ENCODE measurements at places on chromosomes 2 and 18.

- DNase-seq = no peak
Observed at GRCh38 chr2:54864727-54865126, 141.3 kb downstream of the EML6 start.

DNA sequence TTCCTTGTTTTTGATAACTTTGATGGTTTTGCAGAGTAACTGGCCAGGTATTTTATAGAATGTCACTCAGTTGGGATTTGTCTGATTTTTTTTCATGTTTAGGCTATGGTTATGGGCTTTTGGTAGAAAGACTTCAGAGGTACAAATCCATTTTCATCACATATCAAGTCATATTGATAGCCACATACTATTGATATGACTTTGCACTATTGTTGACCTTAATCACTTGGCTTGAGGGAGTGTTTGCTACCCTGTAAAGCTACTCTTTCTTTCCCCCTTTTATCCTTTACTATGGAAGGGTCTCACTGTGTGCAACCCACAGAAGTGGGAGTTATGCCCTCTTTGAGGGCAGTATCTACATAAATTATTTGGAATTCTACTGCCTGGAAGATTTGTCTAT is 109.8 kb downstream of the BABAM2 start:
- DNase-seq = no peak

- DNase-seq = no peak
Observed at GRCh38 chr2:137123226-137123625, 357.9 kb downstream of the THSD7B start.

DNA sequence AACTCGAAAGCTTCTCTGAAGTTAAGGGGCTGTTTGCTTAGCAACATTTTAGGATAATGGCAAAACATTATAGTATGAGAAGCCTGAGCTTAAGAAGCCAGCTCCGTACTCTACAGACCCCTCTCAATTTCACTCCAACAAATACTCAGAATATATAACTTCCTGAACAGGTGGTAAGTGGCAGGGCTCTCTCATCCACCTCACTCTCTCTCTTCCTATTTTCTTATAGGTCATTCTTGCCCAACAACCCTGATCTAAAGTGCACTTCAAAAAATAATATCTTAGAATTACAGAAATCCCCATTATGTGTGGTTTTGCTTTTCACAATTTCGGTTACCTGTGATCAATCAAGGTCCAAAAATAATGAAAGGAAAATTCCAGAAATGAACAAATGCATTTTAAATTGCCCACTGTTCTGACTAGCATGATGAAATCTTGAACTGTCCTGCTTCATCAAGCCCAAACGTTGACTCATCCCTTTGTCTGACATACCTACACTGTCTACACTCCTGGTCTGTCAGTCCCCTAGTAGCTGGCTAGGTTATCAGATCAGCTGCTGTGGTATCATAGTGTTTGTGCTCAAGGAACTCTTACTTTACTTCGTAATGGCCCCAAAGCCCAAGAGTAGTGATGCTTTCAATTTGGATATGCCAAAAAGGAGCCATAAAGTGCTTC is 122.8 kb upstream of the COL5A2 start:
- no peak for DNase-seq

GRCh38 chr2:59540864-59541263 is 1012.6 kb downstream of the BCL11A start:
- DNase-seq = no peak

- DNase-seq = no peak
Observed at GRCh38 chr2:238465487-238466242, 38.9 kb downstream of the ASB1 start.

GRCh38 chr2:5370158-5370557 is 322.0 kb upstream of the SOX11 start:
- no peak for DNase-seq

DNA sequence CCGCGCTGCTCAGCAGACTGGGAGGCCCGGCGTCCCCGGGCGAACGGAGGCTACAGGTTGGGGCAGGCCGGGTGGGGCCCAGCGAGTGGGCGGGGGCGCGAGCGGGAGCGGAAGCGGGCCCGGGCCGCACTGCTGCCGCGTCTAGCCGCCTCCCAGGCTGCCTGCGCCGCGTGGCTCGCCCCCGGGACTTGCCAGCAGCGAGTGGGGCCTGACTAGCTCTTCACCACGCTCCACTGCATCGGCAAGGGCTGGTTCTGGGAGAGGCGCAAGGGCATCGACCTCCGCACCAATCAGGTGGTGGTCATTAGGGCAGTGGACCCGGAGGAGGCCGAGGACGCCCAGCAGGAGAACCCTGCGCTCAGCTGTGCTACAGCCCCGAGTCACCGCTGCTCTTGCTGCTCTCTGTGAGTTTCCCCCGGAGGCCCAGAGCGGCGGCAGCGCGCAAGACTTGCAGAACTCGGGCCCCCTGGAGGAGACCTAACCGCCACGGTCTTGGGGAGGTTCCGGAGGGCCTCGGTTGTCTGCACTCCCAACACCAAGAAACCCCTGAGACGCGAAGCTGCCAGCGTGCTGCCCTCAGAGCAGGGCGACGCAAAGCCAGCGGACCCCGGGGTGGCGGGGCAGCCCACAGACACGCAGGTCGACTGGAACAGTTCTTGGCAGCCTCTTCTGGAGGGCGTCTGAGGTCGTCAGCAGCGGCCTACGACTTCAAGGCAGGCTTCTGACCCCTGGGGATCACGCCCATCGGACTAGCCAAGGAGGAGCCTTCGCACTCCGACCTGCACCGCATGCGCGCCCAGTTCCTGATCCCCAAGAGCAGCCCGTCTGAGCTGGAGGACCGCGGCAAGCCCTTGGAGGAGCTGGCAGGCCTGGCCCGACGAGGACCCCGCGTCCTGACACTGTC is 27.2 kb upstream of the PTPN2 start:
- DNase-seq = no peak

DNA sequence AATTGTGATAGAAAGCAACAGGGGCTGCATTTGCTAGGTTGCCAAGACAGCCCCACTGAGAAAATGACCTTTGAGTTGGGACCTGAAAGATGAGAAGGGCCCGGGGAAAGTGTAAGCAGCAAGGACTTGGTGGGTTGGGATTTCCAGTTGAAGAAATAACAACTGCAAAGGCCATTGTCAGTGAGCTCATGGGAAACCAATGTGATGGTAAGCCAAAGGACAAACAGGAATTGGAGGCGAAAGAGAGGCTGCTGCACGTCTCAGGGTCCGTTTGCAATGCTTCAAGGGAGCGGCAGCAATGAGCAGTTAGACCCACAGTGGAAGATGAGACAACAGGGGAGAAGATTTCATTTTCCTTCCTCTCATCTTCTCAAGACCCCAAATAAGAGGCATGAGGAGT is 51.5 kb upstream of the RGPD4 start:
- no peak for DNase-seq

DNA sequence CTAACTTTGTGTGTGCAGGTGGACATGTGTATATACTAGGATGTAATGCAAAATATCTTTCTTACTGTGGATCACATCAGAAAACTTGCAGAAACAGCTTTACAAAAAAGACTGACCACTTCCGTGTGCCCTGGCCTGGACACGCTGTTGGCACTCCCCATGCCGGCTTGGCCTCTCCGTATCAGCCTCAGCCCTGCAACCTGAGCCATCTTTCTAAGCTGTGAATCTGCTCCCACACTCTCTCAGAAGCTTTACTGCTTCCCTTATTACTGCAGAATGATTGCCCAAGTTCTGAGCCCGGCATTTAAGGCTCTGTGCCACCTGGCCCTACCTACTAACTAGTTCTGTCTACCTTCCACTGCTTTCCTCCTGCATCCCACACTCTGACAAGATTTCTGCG is 37.8 kb downstream of the MYO7B start:
- DNase-seq = no peak

DNA sequence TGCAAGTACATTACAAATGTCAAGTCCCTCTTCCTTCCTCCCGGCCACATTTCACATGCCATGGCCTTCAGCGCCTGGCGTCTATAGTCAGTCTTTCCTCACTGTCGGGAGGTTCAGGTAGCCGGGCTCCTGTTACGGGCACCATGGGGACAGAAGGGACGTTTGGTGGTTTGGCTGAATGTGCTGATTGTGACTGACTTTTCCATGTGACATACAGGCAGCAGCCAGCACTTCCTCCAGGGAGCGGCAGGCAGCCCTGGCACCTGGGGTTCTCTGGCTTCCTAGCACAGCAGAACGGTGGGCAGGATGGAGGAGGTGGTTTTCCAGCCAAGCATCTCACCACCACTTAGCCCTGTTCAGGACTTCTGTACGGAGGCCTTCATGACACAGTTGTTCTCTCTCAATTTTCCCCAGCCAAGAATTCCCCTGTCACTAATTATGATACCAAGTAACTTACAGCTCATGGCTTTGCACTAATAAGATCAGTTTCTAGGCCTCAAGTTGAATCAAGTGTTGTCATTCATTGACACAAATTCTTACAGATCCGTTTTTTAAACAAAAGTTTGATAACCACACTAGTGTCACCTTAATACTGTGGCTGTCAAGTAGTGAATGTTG is 83.9 kb upstream of the REV1 start:
- no peak for DNase-seq

DNA sequence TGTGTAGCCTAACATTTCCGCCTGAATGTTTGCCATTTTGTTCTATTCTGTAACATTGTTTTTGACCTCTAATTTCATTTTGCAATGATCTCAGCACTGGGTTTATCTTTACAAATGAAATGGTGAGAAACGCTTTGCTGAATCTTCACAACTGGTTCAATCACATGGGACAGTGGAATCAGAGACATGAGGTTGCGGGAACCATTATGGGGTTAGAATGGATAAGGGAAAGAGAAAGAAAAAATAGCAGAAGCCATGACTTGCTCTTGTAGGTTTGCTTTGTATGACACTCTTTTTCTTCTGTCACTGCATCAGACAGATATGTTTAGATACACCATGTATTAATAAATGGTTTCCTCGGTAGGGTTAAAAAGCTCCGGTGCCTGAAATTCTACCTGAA is 114.3 kb upstream of the PELI1 start:
- DNase-seq = no peak

DNA sequence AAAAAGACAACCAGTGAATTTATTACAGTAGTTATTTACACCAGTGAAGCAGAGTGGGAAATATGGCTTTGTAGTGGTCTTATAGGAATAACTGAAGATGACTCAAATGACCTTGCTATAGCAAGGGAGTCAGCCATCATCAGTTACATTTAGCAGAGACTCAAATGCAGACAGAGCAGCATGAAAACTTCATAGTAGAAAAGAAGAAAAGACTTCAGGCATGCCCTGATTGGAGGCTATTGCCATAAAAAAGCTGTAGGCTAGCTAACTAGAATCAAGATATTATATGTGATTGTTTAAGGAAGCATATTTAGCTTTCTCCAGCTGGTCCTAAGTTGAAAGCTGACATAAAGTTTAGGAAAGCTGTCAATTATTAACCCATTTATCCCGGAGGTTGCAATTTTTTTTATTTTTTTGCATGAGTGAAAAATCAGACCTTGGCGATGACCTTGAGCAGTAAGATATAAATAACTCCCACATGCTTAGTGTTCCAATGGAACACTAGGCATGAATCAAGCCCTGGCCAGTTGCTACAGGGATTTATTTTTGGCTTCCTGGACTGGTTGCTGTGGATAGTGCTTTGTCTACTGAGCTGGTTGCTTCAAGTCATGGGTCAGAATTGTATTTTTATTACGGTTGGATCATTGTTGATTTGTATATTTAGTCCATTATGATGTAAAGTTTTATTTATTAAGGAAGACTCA is 675.6 kb upstream of the VRK2 start:
- no peak for DNase-seq

DNA sequence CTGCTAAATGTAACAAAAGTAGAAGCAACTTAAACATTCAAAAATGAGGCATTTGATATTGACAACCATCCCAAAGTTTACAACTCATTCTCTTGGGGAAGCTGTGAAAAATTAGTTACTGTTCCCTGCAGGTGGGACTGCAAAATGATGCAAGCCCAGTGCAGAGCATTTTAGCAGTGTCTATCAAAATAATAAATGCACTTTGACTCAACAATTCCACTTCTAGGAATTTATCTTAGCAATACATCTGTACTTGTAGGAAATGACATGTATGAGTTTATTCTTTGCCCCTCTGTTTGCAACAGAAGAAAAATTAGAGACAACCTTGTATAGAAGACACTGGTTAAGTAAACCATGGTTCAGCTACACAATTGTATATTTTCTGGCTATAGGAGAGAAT is 48.0 kb upstream of the TLK1 start:
- DNase-seq = no peak

DNA sequence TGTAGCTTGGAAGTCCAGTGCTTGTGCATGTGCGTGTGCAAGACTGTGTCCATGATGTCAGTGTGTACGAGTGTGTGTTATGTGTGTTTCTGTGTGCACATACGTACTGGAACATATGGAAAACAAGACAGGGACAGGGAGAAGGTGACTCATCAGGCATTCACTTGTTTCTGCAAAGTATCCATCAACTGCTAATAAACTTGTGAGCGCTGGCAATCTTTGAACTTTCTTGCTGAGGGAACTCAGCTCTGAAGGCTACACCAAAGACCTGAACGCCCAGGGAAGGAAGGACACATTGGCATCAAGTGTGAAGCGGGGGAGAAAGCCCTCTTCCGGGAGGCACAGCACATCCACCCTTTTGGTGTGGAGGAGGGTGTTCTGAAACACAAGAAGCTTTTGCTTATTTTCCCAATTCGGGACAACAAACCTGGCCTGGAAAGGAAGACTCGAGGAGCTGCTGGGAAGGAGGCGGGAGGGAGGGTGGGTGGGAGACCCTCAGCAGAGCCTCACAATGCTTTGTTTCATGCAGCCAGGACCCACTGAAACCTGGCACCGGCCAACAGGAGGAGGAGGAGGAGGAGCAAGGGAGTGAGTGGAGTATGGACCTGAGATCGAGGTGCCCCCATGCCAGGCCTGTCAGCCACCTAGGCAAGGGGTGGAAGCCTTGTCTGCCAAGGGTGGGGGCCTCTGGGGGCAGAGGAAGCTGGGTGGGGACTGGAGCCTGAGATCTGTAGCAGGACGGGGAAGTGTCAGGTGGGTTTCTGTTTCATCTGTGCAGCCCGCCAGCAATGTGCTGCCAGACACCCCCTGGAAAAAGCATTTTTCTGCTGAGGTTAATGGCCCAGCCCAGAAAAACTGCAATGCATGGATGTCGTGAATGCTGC is 26.8 kb downstream of the SMAD7 start:
- no peak for DNase-seq

DNA sequence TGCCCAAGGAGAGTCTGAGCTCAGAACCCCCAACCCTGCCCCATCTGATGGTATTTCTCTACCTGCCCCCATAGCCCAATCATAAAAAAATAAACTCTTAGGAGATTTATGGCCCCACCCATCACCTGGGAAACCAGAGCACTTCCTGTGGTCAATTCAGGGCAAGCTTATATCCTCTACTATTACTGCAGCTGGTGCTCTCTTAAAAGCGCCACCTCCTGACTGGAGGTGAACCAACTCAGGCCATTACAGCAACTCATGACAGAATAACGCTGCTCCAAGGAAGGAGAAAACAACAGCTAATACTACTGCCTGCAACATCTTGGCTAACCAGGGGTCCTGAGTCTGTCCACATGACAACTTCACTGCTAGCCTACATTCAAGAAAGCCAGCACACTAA is 195.7 kb downstream of the MTCL1 start:
- DNase-seq = no peak

Measured in T1000 (cell line).